Daoy (cell line): ENCODE measurements at places on chromosomes 13 and 19. TPM values are rescaled to one million over a fixed set of nuclear protein-coding genes. Genes with fewer than 3 reads are reported as not detected.

Gene RNF17
- not detected in 2 replicates for total RNA-seq

Gene CYP4F8
- total RNA-seq, result not detected in 2 replicates

Gene TNNT1
- 22.5 and 23.9 TPM in 2 replicates for total RNA-seq

Gene PNMA8A
- total RNA-seq, result 4.4 and 4.6 TPM in 2 replicates

Gene FCGBP
- 0.92 and 1.5 TPM in 2 replicates for total RNA-seq

Gene NOP53
- total RNA-seq, result 48.0 and 56.6 TPM in 2 replicates

Gene HRC
- not detected in 2 replicates for total RNA-seq

Gene TMEM272
- not detected in 2 replicates for total RNA-seq

Gene PSG3
- not detected in 2 replicates for total RNA-seq

Gene SERPINE3
- total RNA-seq, result not detected in 2 replicates

DNA sequence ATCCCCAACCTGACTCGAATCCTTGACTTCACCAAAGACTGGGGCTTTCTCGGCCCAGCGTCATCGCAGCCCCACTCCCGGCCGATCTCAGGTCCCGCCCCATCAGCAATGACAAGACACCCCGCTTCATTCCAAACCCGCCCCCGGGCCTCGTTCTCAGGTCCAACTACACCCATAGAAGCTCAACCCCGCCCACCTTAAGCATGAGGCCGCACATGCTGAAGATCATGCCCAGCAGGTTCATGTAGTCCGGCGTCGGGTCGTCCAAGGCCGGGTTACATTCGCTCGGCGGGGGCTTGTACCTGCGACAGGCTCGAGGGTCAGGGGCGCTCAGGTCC lies 2.3 kb downstream of the WDR83 start:
- peak; percentile 45 for DNase-seq

DNA sequence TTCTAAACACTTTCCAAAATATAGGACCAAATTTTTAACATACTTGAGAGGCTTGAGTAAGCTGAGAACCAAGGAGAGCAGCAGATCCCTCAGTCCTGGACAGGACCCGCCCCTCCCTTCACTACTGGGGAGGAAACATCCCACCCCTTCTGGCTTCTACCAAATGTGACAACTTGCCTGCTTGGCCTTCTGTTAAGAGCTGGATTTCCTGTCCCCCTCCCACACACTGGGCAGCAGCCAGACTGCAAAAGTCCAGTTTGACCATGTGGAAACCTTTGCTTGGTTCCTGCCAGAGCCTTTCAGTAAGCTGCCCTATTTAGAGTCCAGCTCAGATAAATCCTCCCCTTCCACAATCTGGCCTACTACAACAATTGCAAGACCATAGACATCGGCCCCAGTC lies 84.3 kb downstream of the FGF14 start:
- no peak for DNase-seq

DNA sequence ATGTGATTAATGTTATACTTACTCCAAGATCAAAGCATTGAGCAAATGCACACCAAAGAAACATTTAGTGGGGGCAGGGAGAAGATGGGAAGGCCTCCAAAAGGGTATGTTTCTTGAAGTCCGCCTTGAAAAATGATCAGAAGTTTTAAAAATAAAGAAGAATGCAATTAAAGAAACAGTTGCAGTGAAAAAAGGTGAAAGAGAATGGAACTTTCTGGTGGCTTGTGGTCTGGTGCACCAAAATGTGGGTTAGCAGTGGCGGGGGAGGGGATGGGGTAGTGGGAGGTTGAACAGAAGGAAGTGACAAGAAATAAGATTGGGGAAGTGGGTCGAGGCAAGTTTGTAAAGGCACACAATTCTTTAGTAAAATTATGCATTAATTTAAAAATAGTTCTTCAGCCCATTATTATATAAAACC lies 2.5 kb downstream of the LCP1 start:
- no peak for DNase-seq

- no peak for DNase-seq
These were observed 115.9 kb downstream of the TSHZ3 start for GRCh38 chr19:31233295-31233800.

DNA sequence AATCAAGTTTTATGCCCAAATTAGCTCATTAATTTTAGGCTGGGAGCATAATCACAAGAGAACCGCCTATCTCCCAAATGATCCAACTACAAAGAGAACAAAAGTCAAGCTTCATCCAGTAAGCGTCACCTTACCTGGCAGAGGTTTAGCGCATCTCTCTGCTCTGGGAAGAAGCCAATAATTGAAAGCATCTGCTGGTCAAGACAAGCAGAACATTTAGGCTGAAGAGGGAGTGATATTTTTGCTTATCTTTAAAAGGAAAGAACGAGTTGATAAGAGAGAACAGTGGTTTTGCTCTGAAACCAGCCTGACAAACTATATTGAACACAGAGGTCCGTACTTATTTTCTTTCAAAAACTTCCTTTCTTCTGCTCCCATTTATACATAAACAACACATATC lies 242.1 kb downstream of the ENOX1 start:
- DNase-seq, result no peak

DNA sequence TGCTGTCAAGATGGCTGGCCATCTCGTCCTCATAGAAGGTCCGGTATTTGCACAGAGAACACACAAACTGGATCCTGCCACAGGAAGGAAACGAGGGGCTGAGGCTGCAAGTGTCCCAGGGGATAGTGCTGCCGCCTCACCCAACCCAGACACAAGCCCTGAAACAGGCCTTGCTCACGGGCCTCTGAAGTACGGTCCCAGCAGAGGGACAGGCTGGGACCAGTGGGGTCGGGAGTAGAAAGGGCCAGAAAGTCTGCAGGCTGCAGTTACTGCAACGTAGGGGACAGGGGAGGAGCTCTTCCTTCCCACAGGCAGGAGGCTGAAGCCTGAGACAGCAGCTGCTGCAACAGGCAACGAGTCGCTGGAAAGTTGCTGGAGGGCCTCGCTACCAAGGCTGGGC lies 18.2 kb upstream of the AKAP8 start:
- DNase-seq, result no peak

GRCh38 chr19:11541238-11541637 lies 2.6 kb downstream of the CNN1 start:
- no peak for DNase-seq

- peak; percentile 53 for DNase-seq
These were observed 7.2 kb upstream of the RHPN2 start for GRCh38 chr19:33071887-33072286.

GRCh38 chr13:110766671-110767430 lies 53.4 kb downstream of the ING1 start:
- no peak for DNase-seq

GRCh38 chr19:50657712-50658440 lies 8.6 kb downstream of the C19orf81 start:
- peak; percentile 100 for DNase-seq

DNA sequence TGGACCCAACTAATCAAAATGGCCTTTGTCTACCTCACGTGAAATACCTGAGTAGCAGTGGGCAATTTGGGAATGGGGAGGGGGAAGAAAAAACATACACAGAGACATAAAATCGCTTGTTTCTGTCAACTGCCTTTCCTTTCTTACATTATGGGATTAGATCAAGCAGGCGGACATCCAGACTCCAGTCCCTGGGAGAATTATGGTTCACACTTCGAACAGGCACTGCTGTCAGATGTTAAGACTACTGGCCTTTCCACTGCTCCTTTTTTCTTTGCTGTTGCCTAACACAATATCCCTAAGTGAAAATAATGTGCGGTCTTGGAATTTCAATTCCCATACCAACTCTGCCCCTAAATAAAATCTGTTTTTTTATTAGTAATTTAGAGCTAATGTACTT lies 1719.7 kb upstream of the SLC10A2 start:
- DNase-seq, result no peak

GRCh38 chr19:771332-771785 lies 20.4 kb downstream of the MISP start:
- DNase-seq, result peak; percentile 75

- no peak for DNase-seq
These were observed 125.7 kb downstream of the TNFRSF19 start for GRCh38 chr13:23695711-23696464.

DNA sequence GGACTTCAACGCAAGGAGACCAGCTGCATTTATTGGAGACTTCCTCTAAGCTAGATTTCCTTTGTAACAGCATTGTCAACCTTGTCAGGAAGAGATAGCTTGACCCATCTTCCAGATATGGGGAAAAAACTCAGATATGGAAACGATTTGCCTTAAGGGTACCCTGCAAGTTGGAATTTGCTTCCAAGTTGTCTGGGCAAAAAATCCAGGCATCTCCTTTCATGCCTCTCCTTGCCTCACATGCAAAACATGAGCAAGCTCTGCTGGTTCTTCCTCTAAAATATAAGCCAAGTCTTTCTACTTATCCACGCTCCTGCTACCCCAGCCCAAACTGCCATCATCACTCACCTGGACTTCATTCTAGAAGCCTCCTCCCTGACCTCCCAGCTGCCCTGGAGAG lies 6.4 kb upstream of the DNMT1 start:
- no peak for DNase-seq

- peak; percentile 53 for DNase-seq
These were observed at the start of gene C19orf33 for GRCh38 chr19:38303517-38304351. C19orf33 (plus strand) TSS chr19:38304251; CDS start chr19:38304262, 11 bp downstream.

DNA sequence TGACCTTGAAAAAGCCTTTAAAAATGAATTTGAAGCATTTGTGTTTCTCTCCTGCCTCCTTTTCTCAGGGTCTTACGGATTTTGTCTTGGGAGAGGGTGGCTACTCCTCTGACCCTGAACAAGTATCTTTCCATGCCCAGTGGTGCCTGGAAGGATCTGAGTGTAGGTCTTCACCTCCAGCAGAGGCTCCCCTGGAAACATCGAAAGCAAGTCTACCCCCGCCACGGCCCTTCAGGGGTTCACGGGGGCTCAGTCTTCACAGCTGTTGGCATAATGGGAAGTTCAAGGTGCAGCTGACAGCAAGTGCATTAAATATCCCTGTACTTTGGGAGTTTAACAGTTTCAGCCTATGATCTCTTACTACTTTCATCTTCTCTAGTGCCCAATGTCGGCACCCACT lies 42.7 kb upstream of the SLC15A1 start:
- no peak for DNase-seq

GRCh38 chr13:52450012-52450792 lies at the start of gene VPS36:
VPS36 (minus strand) TSS chr13:52450634; CDS start chr13:52450594, 40 bp downstream.
- DNase-seq, result peak; percentile 96

GRCh38 chr13:51000571-51001260 lies 91.1 kb downstream of the RNASEH2B start:
- peak; percentile 29 for DNase-seq

- DNase-seq, result peak; percentile 25
These were observed 351.0 kb downstream of the NALCN start for GRCh38 chr13:101065329-101065728.

- DNase-seq, result peak; percentile 54
These were observed at the start of gene PTGER1 for GRCh38 chr19:14475251-14476073. PTGER1 (minus strand) TSS chr19:14475354; CDS start chr19:14474320, 1,034 bp downstream.

DNA sequence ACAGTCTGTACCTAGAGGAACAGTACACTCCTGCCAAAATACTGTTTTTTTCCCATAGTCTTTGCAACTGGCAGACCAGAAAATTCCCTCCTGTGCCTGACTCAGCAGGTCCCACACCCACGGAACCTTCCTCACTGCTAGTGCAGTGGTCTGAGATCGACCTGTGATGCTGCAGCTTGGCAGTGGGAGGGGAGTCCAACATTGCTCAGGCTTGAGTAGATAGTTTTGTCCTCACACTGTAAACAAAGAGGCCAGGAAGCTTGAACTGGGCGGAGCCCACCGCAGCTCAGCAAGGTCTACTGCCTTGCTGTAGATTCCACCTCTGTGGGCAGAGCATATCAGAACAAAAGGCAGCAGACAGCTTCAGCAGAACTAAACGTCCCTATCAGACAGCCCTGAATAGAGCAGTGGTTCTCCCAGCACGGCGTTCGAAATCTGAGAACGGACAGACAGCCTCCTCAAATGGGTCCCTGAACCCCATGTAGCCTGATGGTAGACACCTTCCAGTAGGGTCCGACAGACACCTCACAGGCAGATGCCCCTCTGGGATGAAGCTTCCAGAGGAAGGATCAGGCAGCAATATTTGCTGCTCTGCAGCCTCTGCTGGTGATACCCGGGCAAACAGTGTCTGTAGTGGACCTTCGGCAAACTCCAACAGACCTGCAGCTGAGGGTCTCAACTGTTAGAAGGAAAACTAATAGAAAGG lies 92.7 kb downstream of the SUCLA2 start:
- DNase-seq, result peak; percentile 6

GRCh38 chr13:99733346-99733745 lies 232.1 kb downstream of the TM9SF2 start:
- no peak for DNase-seq

DNA sequence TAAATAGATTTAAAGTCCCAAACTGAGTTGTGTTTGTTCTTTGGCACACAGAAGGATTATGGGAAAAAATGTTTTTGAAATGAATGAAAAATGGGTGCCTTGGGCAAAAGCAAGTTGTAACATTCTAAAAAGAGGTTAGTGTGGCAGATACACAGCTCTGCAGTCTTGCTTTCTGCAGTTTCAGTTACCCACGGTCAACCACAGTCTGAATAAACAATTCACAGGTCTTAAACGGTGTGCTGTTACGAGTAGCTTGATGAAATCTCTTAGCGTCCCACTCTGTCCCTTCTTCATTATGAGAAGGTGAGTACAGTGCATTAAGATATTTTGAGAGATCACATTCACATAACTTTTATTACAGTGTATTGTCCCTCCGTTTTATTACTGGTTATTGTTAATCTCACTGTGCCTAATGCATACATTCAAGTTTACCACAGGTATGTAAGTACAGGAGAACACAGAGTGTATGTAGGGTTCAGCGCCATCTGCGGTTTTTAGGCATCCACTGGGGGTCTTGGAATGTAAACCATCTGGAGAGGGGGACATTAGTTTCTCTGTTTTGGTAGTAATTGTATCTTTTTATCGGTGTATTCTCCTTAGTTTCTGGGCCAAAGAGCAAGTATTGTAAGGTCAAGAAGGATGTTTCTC lies 8.1 kb downstream of the FARP1 start:
- DNase-seq, result no peak

DNA sequence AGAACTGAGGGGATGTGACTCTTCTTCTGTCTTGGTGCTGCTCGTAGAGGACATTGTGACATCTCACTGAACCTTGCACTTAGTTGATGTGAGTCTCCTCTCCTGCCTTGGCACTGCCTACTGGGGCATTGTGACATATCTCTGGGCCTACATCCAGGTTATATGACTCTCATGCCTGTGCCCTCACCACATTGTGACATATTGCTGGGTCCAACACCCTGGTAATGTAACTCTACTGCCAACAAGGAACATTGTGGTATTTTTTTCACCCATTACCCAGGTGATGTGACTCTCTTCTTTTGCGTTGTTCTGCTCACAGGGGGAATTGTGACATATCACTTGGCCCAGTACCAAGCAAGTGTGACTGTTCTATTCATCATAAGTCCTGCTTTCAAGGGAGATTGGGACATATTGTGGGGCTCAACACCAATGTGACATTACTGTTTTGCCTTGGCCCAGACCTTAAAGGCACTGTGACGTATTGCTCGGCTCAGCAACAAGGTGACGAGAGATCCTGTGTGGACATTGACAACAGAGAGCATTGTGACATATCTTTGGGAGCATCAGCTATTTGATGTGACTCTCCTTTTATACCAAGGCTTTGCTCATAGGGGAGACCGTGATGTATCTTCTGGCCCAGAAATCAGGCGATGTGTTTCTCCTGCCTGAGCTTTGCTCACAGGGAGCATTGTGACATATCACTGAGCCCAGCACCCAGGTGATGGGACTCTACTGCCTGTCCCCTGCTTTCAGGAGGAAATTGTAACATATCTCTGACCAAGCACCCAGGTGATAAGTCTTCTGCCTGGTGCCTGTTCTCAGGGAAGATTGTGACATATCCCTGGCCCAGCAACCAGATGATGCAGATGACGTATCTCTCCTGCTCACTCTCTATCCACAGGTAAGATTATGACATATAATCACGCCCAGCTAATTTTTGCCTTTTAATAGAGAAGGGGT lies 12.2 kb upstream of the ZNF429 start:
- no peak for DNase-seq
